ENCODE measurements at places on chromosomes 3 and 15. TPM values are rescaled to one million over a fixed set of nuclear protein-coding genes. Genes with fewer than 3 reads are reported as not detected.

DNA sequence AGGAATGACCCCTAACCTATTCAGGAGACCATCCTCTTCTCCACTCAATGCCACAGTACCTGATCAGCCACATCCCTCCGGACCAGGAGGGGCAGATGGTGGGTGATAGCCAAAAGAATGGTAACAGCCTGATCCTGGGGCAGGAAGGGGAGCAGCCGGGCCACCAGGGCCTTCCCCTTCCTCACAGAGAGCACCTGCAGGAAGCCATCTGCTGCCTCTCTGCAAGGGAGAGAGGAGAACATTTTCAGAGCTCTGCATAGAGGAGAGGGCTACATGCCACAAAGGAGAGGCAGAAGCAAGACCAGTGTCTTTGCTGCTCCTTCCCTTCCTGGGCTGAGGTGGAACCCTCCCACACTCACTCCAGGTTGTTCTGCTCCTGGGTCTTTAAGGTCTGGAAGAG is 5.5 kb upstream of the SPG11 start:
- DNase-seq = no peak

- DNase-seq = no peak
Observed at GRCh38 chr15:67807141-67807540, 18.2 kb upstream of the SKOR1 start.

DNA sequence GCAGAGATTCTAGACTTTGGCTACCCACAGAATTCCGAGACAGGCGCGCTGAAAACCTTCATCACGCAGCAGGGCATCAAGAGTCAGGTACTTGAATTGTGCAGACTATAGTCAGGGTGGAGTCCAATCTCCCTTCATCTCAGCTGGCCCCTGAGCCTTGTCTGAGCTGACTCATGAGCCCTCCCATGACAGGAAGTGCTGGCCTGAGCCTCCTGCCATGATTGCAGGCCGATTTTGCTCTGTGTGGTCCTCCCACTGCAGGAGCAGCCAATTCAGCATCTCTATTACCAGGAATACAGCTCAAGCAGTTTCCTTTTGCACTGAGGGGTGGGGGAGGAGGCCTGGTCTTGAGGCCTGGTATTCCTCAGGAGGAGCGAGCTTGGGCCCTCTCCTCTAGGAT is 5.5 kb downstream of the AP2M1 start:
- DNase-seq = no peak

- DNase-seq = no peak
Observed at GRCh38 chr3:111768571-111769100, 90.4 kb upstream of the PHLDB2 start.

- no peak for DNase-seq
Observed at GRCh38 chr3:5197022-5197421, 9.5 kb downstream of the EDEM1 start.

The EXOSC7 gene
- 38.4 TPM for total RNA-seq

DNA sequence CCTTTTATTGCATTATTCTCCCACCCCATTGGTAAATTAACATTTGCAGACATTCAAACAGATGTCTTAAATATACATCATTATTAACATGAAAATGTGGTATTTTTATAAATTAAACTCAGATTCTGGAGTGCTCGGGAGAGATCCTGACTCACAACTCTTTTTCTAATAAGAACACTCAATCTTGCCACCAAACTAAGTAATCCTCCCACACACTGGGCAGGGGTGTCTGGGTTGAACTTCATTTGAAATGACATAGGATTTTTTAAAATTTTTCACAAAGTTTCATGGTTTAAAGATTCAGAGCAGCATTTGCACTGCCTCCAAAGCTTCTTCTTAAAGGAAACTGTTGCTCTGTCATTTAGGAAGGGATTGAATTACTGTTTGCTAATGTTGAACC is 754.3 kb downstream of the MECOM start:
- DNase-seq = no peak

The NDUFB5 gene
- total RNA-seq = 142 TPM

DNA sequence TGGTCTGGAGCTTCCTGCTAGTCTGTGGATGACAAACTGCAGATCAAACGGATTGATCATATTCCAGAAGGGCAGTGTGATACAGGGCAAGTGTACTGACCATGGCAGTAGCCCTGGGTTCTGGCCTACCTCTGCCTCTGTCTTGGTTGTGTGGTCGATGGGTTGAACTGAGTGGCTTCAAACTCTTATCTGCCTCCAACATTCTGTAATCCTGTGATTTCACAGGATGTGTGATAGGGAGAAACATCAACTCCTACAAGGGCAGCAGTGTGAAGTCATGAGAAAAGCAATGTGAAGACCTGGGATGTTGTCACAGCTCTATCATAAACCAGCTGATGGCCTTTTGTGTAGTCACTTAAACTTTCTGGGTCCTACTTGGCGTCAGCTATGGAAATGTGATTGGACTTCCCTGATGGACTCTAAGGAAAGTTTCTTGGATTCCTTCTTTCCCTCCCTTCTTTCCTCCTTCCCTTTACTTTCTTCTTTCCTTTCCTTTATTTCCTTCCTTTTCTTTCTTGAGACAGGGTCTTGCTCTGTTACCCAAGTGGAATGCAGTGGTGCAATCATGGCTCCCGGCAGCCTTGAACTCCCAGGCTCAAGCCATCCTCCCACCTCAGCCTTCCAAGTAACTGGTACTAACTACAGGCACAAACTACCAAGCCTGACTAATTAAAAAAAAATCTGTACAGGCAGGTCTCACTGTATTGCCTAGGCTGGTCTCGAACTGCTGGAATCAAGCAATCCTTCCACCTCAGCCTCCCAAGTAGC is 114.8 kb downstream of the BBX start:
- DNase-seq = no peak

DNA sequence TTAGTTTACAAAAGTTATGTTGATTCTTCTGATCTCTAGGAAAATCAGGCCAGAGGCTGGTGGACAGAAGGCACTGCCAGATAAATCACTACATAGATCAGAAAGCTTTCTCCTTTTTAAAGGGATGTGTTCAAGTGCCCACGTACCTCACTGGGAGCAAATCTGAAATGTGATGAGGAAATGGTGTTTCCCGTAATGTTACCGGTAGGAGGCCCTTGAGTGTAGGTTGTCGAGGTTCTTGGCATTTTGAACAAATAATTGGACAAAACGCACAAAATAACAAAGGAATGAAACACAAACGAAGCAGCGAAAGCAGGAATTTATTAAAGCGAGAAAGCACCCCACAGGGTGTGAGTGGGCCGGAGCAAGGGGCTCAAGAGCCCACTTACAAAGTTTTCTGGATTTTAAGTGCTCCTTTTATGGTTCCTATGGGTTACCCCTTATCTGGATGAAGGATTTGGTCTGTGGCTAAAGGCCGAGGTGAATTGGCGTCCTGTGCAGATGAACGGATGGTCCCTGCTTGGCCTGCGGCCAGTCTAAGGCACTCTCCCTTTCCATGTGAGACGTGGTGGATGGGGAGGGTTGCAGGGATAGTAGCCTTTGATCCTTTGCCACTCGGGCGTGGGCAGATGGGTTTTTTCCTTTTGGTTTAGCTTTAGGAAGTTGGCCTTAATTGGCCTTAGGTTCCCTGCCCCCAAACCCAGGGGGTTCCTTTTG is 1.0 kb downstream of the SNX1 start:
- DNase-seq = no peak

The LRTM1 gene
- total RNA-seq = not detected

The DOCK3 gene
- 0.21 TPM for total RNA-seq

- DNase-seq = no peak
Observed at GRCh38 chr3:14647976-14648955, 3.3 kb upstream of the CCDC174 start.

DNA sequence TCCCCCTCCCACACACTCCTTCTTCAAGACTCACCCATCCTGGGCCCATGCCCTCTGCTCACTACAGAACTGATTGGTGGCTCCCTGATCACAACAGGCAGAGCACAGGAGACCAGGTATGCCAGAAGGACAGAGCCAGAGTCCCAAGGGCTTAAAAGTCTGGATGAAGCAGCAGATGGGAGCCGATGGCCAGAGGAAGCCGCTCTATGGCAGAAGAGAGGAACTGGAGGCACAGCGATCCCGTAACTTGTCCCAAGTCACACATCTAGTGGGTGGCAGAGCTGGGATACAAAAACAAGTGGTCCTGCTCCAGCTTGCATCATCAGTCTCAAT is 20.7 kb downstream of the ITGA11 start:
- DNase-seq = no peak

DNA sequence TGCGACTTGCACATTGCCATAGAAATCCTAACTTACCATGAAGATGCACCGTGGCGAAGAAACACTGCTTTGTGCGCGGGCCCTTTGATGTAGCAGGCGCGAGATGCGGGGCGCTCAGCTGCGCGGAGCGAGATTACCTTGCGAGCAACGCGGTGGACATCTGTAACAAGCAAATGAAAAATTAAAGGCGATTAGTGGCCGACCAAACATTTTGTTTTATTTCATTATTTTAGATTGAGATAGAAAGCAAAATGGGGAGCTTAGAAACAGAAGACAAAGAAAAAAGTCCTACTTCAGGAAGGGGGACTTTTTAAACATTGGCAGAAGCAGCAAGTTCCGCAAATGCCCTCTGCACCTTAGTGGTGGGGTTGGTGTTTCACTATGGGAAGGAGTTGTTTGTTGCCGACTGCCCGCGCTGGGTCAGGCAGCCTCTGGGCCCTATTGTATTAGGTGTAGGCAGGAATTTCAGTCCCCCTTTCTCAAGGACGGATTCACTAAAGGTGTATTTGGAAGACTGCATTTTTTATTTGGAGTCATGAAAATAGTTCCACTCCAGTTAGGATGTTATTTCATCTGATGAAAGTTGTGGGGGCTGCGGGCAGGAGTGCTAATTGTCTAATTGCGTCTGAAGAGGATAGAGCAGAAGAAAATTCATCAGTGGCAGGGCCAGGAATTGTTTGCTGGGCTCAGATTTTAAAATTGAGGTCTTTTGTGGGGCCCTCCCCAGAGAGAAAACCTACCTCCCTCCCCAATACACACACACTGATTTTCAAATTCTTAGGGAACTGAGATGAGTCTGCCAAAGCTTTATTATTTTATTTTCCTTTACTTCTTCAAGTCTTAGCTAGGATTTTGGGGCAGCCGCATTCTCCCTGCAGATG is 17.4 kb downstream of the ZIC4 start:
- no peak for DNase-seq

DNA sequence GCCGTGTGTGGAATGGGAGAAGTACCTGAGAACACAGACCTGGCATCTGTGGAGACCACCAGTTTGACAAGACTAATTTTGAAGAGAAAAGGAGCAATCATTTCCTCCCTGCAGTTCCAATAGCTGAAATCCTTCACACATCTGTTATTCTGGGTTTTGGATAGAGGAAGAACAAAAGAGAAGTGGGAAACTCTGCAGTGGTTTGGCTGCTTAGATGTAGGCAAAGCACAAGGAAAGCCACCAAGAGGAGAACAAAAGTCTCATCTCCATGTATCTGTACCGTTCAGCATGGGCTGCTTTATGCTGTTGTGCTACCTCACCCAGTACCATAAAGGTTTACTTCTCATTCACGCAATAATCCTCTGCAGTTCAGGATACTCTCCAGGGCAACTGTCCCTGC is 153.1 kb upstream of the COL8A1 start:
- no peak for DNase-seq

- DNase-seq = no peak
Observed at GRCh38 chr3:38085943-38086324, 46.9 kb downstream of the DLEC1 start.

DNA sequence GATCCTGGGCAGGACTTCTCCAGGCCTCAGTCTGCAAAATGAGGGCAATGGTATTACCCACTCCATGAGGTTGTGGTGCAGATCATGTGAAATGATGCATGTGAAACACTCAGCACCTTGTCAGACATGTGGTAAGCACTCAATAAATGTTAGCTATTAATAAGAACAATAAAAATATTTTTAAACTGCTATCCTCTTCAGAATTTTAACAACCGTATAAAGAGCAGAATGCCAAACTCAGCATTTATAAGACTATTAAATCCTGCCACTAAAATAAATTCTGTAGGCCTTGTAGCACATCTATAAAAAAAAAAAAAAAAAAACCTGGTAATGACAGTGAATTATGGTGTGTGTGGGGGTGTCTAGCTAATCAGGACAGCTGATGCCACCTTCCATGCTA is 213.9 kb upstream of the UMPS start:
- no peak for DNase-seq

The ZNF502 gene
- total RNA-seq = not detected

DNA sequence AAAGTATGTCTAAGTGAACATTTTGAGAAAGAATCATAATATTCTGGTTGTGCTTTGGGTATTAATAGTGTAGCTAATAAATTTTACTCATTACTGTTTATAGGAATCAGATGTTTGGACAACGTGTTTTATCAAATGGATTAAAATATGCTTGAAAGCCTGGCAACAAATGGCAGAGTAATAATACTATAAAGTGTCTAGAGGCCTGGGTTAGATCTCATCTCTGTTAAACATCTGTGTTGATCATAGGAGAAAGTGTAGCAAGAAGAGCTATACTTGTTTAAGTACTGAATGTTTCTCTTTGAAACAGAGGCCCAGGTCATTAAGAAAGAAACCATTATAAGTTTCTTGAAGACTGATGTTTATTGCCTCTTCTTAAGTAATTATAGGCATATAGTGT is 30.5 kb downstream of the VPS8 start:
- no peak for DNase-seq

GRCh38 chr3:134341389-134341788 is 32.9 kb downstream of the AMOTL2 start:
- DNase-seq = no peak

The NR2E3 gene
- total RNA-seq = 0.98 TPM

DNA sequence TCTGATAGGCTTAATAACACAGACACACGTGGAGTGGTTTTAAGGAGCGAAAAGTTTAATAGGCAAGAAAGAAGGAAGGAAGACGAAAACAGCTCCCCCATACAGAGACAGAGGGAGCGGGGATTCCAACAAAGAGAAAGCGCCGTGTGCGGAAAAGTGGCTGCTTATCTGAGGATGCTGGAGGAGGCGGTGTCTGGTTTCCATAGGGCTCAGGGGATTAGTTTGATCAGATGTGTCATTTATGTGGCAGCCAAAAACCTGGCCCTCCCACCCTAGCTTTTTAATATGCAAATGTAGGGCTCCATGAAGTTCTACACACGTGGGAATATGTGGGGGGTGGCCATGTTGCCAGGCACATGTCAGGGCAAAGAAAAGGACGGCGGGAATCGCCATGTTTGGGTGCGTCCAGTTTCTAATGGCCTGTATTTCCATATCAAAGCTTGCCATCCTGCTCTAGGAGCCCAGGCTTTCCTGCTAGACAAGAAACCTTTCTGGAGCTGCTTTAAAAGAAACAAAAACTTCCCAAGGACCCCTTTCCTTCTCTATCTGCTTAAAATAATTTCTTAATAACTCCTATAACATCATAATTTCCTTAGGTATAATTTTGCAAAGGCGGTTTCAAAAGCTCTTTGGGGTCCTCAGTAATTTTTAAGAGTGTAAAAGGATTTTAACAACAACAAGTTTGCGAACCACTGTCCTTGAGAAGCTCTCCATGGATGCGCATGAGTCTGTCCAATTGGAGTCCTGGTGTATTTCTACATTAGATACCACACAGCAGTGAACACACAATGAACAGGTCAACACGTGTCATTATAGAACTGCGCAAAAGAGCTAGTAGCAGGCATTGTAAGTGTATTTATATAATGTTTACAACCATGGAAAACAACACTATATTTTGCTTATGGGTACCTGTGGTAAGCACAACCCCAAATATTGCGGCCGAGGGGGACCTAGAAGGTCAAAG is 622 bp upstream of the ZNF589 start:
- DNase-seq = no peak

All from Panc1 (cell line).